ENCODE measurements at places on chromosomes 6 and 20.

GRCh38 chr6:25295651-25296050 lies 16.5 kb downstream of the CARMIL1 start:
- DNase-seq, result no peak

DNA sequence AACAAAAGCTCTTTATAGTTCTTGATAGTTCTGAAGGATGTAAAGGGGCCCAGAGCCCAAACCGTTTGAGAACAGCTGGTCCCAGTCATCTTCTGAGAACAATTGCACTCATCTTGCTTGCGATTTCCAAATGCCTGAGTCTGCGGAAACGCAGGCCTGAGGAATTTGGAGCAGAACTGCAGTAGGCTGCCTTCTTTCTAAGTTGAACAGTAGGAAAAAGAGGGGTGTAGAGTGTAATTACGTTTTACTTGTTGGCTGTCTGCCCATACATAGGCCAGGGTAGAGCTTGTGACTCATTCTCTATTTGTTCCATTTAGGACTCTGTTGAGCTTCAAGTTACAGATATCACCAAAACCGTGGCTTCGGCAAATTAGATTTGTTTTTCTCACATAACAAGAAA lies 42.0 kb upstream of the KIF16B start:
- no peak for DNase-seq

DNA sequence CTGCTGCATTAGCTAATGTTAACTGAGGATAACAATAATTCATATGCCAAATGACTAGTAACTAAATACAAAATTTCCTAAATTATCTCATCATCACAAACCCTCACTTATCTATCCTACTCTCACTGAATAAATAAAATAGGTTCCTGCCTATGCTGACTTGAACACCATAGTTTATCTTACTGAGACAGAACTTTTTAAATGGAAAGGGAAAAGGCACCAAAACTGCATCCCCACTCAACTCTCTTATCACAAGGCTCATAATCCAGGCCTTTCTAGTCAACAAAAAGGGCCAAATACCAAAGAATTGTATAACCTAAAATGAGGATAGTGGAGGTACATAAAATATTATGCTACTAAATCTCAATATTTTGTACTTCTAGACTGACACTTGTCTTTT lies 23.1 kb downstream of the OSTM1 start:
- no peak for DNase-seq

DNA sequence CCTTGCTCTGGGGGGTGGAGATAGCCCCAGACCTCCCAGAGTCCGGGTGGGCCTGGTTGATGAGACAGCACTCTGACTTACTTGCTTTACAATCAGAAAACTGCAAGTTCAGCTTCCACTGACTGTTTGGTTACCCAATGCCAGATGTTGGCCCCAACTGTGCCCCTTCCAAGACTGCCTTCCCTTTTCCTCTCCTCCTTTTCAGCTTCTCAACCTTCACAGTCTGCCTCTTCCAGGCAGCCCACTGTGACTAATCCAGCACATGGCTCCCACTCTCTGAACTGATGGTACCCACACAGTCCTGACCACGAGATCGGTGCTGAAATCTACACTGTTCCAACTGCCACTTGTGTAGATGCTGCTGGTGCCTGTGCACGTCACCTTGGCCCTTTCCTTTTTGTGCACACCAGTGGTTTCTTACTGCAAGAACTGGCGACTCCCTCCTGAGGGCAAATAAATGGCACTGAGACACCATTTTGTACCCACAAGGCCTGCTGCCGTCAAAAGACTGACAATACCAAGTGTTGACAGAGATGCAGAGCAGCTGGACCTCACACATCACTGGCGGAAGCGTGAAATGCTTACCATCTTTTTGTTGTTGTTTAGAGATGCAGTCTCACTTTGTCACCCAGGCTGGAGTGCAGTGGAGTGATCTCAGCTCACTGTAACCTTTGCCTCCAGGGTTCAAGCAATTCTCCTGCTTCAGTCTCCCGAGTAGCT lies 1.8 kb upstream of the ARFGAP1 start:
- DNase-seq, result no peak

DNA sequence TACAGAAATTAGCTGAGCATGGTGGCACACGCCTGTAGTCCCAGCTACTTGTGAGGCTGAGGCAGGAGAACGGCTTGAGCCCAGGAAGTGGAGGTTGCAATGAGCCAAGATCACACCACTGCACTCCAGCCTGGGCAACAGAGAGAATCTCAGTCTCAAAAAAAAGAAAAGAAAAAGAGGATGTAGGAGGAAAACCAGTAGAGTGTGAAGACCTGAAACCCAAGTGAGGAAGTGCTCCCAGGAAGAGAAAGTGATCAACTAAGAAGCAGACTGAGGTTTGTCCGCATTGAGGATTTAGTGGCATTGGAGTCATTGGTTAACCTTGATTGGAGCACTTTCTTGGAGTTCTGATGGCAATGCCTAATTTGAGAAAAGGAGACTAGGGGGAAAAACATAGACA lies 20.6 kb upstream of the TASP1 start:
- no peak for DNase-seq

GRCh38 chr20:54347166-54347833 lies 128.1 kb upstream of the DOK5 start:
- DNase-seq, result no peak

DNA sequence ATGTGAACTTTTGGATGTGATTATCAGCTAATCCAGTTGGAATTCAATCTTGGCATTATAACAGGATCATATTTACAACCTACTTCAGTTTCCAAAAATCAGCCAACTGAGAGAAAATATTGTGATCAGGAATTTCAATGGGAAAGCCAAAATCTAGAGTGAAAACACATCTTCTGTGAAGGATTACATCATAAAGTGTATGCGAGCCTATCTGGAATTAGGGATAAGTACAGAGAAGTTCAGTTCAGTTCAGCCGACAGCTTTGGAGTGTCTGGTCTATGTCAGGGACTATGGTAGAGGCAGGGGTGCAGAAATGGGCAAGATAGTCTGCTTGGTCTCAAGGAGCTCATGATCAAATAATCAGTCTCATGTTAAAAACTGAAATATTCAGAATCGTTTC lies 12.3 kb upstream of the PRIM2 start:
- no peak for DNase-seq

GRCh38 chr20:37500311-37500710 lies 20.7 kb upstream of the NNAT start:
- no peak for DNase-seq

DNA sequence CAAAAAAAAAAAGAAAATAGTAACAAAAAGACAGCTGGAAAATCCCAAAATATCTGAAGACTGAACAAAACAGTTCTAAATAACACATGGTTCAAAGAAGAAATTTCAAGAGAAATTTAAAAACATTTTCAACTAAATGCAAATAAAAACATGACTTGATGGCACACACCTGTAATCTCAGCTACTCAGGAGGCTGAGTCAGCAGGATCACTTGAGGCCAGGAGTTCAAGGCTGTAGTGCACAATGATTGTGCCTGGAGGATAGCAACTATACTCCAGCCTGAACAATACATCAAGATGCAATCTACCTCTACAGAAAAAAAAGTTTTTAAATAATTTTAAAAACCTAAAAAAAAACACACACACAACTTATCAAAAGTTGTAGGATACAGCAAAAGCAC lies 21.6 kb upstream of the ASF1A start:
- DNase-seq, result no peak

DNA sequence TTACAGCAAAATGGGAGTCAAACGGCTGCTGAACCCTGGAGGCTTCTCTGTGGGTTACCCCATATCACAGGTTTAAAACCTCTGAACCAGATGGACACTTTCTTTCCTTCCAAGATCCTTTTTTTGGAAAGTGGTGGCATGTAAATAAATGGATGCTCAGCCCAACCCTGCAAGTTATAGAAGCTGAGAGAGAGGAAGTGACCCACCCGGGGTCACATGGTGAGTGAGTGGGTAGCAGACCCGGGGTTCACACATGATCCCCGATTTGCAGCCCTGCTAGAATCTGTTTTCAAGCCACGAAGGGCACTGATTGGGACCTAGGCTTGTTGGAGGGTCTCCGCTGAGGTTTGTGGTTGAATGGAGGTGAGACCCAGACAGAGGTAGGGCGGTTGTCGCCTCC lies 32.0 kb downstream of the SIRPA start:
- no peak for DNase-seq

GRCh38 chr6:117263353-117263927 lies 1.9 kb upstream of the VGLL2 start:
- no peak for DNase-seq

- no peak for DNase-seq
These were observed 2.8 kb downstream of the SIRPA start for GRCh38 chr20:1897965-1898464.

- DNase-seq, result no peak
These were observed 350 bp downstream of the HELZ2 start for GRCh38 chr20:63573647-63574131.

DNA sequence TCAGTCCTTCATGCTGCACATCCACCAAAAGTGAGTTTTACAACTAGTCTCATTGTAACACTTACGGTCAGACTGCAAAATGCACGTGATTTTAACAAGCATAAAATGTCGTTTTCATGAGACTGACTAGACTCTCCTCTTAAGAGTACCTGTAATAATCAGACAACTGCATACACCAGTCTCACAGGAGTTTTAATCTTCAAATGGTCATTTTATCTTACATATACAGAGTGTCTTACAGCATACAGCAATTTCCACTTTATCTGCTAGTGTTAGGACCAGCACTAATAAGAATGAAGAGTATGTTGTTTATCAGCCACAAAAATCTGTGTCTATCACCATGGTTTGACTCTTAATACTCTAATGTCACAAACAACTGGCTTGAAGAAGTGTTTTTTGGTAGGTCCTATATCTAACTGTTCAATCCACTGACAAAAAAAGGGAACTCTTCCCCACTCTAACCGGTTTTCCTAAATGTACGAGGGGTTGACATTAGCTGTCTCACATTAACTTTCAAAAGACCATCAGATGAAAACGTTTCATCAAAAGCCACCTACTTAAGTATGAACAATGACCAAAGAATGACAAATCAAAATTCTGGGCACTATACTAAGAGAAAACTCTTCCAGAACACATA lies 1.5 kb upstream of the ASF1A start:
- no peak for DNase-seq

GRCh38 chr6:150999107-150999506 lies 133.6 kb downstream of the MTHFD1L start:
- DNase-seq, result no peak

- no peak for DNase-seq
These were observed 128.2 kb downstream of the EDN3 start for GRCh38 chr20:59428441-59429205.

GRCh38 chr20:12764851-12765250 lies 243.9 kb upstream of the SPTLC3 start:
- no peak for DNase-seq

DNA sequence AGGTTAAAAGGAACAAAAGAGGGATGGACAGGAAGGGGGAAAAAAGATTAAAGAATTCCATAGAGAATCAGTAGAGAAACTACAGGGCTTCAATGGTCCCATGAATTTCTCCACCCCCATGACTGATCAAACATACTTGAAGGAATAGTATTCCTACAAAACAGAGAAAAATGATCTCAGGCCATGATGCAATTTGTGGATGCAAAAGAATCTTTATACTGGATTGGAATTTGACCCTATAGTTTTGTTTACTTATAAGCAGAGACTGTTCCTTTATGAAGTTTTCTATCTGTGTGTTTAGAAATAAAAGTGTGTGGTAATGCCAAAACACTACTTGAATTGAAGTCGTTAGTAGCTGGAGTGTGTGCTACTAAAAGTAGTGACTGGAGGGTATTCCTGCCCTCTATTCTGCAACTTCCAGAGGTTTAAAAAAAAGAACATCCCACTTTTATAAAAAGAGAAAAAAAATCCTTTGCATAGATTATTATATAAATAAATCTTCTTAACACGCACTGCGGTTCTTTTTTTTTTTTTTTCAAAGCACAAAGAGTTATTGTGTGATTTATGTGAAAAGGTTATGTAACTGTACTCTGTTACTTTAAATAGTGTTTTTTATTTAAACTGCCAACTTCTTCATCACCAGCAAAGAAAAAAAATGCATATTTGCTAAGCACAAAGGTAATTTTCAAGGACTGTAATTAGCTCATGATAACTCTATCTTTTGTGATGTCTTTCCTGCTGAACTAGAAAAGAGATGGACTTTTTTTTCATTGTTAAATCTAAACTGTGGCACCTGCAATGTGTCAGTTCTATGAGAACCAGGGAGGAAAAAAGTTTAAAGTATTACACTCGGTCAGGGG lies 214.5 kb upstream of the CITED2 start:
- no peak for DNase-seq

DNA sequence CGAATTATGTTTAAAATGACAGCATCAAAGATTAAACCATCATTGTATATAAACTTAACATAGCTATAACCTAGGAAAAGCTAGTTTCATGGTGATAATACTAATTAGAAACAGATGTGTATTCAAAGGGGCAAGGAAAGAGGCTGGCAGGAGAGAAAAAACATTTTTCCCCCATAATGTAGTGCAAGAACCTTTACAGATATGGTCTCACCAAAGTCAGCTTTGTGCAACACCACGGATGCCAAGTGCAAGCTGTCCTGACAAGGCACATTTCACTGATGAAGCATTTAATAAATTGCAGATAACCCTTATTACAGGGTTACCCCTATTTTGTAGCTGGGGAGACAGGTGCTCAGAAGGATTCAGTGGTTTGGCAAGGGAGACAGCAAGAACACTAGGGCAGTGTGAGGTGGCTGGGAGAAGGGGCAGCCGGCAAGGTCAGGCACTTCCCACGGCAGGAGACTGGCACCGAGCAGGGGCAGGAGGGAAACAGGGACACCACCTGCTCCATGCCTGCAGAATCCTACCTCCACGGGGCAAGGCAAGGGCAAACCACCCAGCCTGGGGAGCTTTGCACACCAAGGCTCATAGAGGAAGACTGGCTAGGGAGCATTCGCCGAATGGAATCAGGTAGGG lies 6.5 kb downstream of the RPS6KA2 start:
- no peak for DNase-seq

- no peak for DNase-seq
These were observed 15.6 kb upstream of the HMGN3 start for GRCh38 chr6:79250107-79250514.

DNA sequence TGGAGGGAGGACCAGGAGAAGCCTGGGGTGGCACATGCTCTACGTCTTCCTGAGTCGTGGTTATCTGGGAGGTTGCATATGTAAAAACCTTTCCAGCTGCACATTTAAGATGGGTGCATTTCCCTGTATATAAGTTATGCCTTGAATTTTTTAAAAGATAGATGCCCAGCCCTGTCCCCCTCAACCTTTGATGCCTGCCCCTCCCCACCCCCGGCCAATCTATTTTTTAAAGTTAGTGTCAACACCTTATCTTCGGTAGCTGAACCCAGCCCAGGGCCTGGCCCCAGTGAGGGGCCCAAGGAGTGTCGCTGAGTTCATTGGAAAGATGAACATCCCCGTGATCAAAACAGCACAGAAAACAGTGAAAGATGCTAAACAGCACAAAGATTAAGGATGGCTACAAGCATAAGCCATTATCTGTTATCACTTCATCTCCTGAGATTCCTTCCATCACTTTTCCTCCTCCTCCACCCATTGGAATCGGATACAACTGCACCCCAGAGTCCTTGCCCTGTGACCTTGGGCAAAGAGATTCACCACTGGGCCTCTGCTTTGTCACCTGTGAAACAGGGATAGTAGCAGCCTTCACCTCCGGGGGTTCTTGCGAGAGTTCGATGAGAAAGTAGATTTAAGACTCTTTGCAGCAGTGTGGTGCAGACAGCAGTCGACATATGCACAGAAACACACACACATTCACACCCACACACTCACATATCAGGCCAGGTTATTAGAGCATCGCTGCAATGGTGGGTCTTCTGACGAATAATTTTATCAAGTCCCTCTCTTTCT lies 47.5 kb downstream of the SIRPA start:
- DNase-seq, result no peak

Measured in NCI-H187 treated with DMSO at 0.1 percent for 48 hours (cell line).